CD4-positive, alpha-beta memory T cell (primary cell): ENCODE measurements at places on chromosomes 2 and 18.

DNA sequence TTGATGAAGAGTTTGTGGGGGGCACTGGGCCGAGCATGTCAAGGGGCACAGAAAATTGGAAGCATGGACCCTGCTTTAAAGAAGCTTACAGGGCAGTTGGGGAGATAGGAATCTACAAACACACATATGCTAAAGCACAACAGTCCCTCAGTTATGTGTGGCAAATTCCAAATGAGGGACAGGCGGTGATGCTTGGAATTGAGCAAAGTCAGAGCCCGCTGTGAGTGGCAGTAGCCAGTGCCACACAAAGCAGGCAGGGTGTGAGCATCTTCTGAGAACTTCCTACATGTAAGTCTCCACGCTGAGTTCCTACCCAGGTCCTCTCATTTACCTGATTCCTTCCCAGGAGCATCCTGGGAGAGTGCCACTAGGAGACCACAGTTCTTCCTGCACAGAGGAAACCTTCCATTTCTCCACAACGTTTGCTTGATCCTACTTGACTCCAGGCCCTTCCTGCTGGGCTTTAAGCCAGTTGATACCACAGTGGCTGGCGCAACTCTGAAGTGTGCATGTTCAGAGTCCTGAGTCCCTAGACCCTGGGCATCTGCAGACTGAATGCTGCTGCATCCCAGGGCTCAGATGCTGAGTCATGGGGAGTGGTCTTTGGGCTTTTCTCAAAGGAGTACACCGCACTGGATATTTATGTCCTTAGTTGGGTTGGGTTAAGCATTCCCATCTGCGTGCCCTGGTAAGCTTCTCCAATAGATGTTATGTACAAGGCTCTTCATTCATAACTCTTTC lies 287.3 kb upstream of the REV1 start:
- DNase-seq: no peak

DNA sequence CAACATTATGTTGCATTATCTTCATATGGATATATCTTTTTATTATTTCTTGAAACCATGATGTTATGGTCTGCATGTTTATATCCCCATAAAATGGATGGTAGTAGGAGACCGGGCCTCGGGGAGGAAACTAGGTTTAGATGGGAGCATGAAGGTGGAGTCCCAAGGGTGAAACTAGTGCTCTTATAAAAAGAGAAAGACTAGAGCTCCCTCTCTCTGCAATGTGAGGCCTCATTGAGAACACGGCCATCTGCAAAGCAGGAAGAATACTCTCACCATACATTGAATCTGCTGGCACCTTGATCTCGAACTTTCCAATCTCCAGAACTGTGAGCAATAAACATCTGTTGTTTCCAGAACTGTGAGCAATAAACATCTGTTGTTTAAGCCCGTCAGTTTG lies 64.0 kb downstream of the NXPH2 start:
- DNase-seq: no peak

- DNase-seq: no peak
Measured at GRCh38 chr2:46787364-46787763, 128.2 kb downstream of the MCFD2 start.

DNA sequence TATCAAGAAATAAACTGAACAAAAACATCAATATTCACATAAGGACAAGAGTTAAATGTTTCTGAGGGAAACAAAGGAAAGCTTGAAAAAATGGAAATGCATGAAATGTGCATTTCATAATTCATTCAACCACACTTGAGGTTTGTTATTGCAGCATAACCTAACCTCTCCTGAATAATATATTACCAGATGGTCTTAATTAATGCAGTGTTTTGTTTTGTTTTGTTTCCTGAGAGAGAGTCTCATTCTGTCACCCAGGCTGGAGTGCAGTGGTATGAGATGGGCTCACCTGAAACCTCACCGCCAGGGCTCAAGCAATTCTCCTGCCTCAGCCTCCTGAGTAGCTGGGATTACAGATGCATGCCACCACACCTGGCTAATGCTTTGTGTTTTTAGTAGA lies 139.9 kb upstream of the PIEZO2 start:
- DNase-seq: no peak

GRCh38 chr2:88066543-88066942 lies 1.1 kb upstream of the SMYD1 start:
- no peak for DNase-seq

DNA sequence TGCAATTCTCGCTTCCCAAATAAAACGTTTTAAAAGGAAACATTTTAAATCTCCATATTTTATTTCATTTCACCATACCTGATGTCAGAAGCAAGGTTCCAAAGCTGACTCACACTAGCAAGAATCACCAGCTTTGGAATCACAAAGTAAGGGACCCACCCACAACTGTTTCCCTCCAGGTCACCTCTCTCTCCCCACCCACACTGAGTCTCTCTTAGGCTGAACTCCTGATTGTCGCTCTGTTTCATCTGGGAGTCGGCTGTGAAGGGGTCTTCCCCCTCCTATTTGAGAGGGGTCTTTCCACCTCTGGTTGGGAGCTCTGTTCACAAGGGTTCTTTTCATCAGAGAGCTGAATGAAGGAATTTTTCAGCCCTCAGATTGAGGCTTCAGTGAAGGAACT lies 128.1 kb downstream of the L3MBTL4 start:
- no peak for DNase-seq

DNA sequence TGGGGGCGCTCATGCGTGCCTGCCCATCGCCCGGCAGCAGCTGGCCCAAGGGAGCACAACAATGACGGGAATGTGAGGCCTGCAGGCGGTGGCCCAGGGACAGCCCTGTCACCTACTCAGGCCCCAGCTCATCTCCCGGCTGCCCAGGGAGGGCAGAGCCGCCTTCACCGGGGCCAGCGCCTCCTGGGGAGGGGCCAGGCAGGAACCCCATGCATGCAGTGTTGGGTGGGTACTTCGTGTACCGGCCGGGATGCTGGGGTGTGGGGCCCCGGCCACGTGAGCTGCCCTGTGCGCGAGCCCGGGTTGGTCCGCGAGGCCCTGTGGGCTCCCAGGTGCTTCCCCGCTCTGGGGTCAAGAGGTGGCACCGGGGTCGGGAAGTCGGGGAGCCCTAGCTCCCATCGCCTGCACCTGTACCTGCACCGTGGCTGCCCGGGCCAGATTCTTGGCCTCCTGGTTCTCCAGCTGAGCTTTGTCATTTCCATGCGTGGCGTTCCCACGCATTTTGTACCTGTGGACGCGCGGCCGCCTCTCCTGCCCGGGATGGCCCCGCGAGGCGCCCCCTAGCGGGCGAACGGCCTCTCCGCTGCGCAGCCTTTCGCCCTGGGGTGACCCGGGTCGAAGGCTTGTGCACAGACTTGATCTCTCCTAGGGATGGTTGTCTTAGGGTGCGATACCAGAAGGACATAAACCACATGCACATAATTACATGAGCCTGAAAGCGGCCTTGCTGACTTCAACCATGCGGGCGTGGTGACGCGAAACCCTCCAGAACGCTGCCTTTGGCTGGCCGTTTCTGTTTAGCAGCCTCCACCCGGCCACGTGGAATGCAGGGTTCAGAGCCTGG lies 950 bp downstream of the KLHL30 start:
- DNase-seq: peak; percentile 15

- DNase-seq: no peak
Measured at GRCh38 chr18:9696112-9696511, 12.0 kb upstream of the RAB31 start.

DNA sequence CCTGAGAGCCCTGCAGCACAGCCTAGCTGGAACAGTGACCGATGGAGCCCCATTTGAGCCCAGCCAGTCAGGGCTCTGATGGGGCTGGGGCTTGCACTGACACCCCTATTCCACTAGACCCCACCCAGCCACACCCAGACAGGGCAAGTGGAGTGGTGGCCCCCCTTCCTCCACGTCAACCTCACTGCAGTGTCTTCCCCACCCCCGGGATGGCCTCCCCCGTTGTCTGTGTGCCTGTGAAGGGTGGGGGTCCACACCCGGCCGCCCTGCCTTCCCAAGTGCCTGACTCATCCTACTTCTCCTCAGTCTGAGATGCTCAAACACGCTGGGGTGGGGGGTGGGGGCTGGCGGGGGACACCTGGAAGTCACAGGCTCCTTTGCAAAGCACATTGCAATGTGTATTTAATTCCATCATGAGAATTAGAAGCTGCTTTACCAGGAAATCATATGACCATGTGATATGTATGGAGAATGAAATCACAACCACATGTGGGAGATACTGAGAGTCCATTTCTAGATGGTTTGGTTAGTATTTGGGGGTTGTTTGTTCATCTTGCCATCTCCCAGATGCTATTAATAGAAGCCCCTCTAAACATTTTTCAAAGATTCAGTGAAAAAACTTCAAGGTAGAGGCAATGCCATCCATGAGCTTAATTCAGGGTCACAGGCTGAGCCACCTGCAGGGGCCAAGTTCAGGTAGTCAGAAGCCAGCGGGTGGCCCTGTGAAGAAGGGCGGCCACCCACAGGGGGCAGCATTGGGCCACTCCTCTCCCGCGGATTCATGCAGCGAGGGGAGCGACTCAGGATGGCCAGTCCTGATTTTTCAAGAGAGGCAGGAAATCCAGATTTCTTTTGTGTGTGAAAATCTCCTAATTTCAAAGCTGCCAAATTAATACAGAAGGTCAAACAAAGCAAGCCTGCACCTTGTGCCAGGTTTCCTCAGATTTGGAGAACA lies 22.7 kb upstream of the GMPPA start:
- DNase-seq: peak; percentile 41

GRCh38 chr2:11711354-11711716 lies 35.1 kb upstream of the LPIN1 start:
- DNase-seq: no peak

- peak; percentile 22 for DNase-seq
Measured at GRCh38 chr2:237692601-237693290, 65.4 kb downstream of the LRRFIP1 start.

GRCh38 chr2:239078128-239078924 lies 230.4 kb downstream of the TWIST2 start:
- DNase-seq: no peak

DNA sequence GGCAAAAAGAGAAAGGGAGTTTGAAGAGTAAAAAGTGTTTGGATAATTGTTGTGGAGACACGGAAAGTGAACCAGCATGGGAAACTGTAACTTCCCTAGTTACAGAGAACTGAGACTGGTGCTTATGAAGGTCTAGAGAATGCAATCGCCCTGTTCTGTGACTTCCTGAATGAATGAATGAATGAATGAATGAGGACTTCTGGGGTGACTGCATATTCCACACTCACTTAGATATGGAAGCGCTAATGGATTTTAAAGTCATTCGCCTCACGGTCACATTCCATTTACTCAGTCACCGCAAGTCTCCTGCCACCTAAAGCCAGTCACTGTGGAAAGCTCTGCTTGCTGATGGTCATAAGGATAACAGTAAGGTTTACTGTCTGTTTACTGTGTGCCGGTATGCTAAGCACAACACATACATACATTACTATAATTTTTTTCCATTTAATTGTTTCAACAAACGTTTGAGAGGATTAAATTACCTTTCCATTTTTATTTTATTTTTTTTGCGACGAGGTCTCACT lies 138.2 kb downstream of the CABLES1 start:
- DNase-seq: no peak

DNA sequence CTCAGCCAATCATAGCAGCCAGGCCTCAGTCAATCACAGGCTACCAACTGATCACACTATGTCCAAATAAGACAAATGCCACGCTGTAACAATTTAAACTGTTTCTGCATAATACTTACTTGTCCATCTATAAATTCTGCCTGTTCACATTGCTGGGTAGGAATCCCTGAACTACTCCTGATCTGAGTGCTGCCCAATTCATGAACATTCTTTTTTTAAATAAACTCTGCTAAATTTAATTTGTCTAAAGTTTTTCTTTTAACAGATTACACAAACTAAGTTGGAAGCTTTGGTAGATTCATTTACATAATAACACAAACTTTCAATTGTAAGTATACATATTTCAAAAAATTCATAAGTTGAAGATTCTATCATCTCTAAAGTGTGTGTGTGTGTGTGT lies 583.0 kb downstream of the ERBB4 start:
- DNase-seq: no peak

DNA sequence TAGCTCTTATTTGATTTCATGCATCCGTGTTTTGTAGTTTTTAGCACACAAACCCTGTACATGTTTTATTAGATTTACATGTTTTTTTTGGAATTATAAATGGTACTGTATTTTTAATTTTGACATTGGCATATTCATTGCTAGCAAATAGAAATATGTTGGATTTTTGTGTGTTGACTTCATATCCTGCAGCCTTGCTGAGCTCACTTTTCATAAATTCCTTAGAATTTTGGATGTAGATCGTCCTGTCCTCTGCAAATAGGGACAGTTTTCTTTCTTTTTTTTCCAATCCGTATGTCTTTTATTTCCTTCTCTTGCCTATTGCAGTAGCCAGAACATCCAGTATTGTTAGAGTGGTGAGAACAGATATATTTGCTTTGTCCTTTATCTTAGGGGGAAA lies 46.7 kb upstream of the GPR17 start:
- no peak for DNase-seq

- DNase-seq: no peak
Measured at GRCh38 chr2:121150713-121151112, 134.3 kb downstream of the TFCP2L1 start.

DNA sequence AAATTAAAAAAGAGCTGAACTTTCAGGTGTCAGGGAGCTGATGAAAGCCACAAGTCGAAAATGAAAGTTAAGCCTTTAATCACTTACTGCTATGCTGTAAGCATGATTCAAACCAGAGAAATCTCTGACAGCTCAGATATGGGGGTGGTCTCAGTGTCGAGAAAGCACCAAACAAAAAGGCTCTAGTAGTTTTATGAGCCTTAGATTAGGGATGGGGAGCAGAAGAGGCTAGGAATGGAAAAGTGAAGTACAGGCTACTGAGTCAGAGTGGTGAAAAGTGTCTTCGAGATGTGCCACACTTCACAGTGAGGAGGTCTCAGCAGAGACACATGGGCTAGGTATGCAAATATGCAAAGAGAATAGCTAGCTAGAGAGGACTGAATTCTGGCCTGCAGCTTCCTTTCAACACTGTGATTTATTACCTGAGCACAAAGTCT lies 482.2 kb downstream of the SPAG16 start:
- DNase-seq: no peak

- no peak for DNase-seq
Measured at GRCh38 chr18:59730896-59731295, 33.7 kb upstream of the CCBE1 start.

DNA sequence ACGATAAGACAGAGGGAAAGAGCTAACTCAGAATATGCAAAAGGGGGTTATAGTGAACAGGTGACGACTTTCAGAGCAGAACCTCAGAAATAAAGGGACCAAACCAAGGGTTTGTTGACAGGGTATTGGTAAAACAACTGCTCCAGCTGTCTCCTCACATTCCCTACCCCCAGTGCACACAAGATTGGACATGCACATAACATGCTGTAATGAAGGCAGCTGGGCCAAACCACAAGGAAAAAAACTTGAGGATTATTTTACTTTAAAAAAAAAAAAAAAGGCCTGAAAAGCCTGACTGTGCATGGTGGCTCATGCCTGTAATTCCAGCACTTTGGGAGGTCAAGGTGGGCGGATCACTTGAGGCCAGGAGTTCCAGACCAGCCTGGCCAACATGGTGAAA lies 3.5 kb downstream of the RBM43 start:
- DNase-seq: no peak

GRCh38 chr2:209788925-209789324 lies 17.3 kb downstream of the UNC80 start:
- DNase-seq: no peak

- DNase-seq: no peak
Measured at GRCh38 chr2:23096906-23097602, 287.9 kb upstream of the KLHL29 start.

- DNase-seq: peak; percentile 86
Measured at GRCh38 chr18:13376841-13377351, 158.3 kb downstream of the LDLRAD4 start.
